ENCODE measurements at places on chromosomes 16 and 17.

DNA sequence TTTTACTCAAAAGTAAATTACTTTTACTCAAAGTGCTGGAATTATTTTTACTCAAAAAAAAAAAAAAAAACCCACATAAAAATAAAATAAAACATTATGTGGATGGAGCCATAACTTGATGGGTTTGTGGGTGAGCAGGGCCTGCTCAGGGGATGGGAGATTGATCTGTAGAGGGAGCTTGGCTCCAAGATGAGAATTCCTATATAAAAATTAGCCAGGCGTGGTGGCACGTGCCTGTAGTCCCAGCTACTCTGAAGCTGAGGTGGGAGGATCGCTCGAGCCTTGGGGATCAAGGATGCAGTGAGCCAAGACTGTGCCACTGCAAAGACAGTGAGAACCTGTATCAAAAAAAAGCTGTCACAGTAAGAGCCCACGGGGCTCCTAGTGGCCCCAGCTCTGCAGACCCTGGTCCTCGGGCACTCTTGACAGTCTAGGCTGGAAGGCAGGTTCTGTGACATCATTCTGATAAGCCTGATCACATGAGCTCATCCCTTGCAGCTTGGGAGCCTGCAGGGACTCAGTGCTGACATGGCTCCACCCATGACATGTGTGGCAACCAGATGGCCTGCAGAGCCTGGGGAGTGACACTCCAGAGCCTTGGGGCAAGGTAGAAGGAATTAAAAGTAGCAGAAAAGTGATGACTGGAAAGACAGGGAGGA, 42.5 kb downstream of the ST3GAL2 start:
- DNase-seq: no peak

DNA sequence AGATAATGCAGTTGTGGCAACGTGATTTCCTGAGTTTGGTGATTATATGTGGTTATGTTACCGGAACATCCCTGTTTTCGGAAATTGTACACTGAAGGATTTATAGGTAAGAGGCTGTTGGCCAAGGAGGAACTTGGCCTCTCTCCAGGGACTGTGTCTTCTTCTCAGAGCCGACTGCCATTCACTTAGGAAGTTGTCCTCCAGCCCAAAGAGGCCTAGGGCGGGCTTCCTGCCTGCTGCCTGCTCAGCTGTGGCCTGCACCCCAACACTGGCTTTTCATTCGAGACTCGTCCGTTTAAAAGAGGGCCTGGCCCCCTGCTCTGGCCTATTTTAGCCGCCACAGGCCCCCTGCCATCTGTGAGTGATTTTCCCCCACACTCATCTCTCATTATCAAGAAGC, 64.3 kb downstream of the ZDHHC7 start:
- no peak for DNase-seq

GRCh38 chr17:15650741-15651582, 31.5 kb upstream of the FBXW10B start:
- no peak for DNase-seq

DNA sequence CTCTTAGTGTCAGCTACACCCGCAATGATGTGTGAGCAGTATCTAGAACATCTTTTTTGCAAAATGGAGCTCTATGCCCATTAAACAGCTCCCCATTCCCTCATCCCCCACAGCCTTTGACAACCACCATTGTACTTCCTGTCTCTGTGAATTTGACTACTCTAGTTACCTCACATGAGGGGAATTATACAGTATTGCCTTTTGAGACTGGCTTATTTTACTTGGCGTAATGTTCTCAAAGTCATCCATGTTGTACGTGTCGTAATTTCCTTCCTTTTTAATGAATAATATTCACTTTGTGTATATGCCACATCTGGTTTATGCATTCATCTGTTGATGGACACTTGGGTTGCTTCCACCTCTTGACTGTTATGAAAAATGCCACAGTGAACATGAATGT, 23.2 kb upstream of the CCL22 start:
- DNase-seq: no peak

DNA sequence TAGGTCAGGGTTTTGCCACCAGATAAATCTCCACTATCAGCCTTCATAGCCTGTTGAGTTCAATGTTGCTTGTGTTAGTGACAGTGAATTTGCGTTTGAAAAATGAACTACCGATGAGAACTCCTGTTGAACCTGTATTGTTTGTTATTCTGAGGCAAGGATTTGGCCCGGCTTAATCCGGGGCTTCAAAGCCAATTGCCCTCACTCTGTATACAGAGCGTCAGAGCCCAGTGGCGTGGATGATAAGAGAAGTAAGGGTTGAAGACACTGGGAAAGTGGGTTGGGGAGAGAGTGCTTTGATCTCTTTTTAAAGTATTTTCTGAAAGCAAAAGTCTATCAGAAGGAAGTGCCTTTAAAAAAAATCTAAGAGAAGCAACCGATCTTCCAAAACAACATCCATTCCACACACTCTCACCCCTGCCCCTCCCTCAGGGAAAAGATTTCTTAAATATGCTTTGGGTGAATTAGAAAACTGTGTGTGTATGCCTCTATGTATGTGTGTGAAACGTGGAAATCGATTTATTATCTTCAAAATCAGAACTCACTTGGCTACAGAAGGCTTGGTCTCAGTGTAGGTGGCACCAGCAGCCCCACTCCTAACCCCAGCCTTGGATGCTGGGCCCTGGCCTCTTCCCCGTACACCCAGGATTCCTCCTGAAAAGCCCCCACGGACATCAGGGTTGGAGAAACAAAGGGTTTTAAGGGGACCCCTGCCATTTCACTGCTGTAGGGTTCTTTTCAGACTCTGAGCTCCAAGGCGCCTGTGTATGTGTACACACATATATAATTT, 8.8 kb downstream of the TBX4 start:
- no peak for DNase-seq

GRCh38 chr17:28698253-28698941, 13.3 kb downstream of the PROCA1 start:
- no peak for DNase-seq

Data from NT2/D1 (cell line).